ENCODE measurements at places on chromosomes 13 and 19. TPM values are rescaled to one million over a fixed set of nuclear protein-coding genes. Genes with fewer than 3 reads are reported as not detected.
A peak's percentile ranks its signal among the peaks of the same experiment; 100 is the strongest.

GRCh38 chr13:31909864-31910551 lies 121.6 kb upstream of the FRY start:
- H3K27ac ChIP-seq, result no peak overlapping the region
- H3K27me3 ChIP-seq, result peaks cover 31% of the 10 kb centered on the region
- no peaks in the 10 kb centered on the region for H3K36me3 ChIP-seq

DNA sequence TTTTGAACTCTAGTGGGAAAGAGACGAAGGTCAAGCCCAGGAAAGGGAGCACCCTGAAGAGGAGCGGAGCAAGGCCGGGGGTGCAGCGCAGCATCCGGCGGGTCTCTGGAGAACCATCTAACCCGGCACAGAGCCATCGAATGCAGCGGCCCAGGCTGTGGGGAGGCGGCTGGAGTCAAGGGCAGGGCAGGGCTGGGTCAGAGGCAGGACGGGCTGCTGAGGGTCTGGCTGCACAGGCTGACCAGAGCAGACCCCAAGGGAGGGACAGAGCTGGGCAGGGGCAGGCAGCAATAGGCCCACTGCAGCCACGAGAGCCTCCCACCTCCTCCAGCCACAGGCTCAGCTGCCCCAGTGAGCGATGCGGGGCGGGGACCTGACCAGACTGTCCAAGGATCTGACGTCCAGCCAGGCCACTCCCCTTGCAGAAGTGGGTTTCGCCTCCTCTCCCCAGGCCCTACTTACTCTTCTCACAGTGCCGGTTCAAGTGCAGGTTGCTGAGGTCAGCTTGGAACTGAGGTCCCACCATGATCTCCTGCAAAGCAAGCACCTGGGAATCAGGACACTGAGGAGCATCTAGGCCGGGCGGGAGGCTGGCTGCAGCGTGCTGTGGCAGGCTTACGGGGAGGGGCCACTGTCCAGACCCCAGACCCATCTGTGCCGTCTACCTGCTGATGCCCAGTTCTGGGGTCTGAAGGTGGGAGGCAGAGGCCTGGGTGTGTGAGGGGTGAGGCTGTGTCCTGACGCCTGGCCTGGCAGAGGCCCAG lies 19.2 kb downstream of the MIER2 start:
- no peaks in the 10 kb centered on the region for H3K27me3 ChIP-seq
- peaks cover 55% of the 10 kb centered on the region for H3K36me3 ChIP-seq

- H3K27me3 ChIP-seq, result no peaks in the 10 kb centered on the region
- peak within 1 kb of the TSS; percentile 62 for H3K27ac ChIP-seq
- H3K4me1 ChIP-seq, result peaks cover 30% of the 10 kb centered on the region
- DNase-seq, result peak; percentile 99
Measured at GRCh38 chr19:17303167-17303939, at the start of gene ABHD8. Gene ABHD8 (minus strand): TSS chr19:17303425. CDS start chr19:17301616, 1,809 bp downstream.

- DNase-seq, result no peak
- H3K4me1 ChIP-seq, result no peaks in the 10 kb centered on the region
- H3K27ac ChIP-seq, result no peak within 1 kb of the TSS
- peaks cover 22% of the 10 kb centered on the region for H3K27me3 ChIP-seq
- no peak within 1 kb of the TSS for H3K4me3 ChIP-seq
Measured at GRCh38 chr19:2720777-2721569, at the start of gene DIRAS1. Gene DIRAS1 (minus strand): TSS chr19:2721372. CDS start chr19:2717806, 3,566 bp downstream.

GRCh38 chr13:24083722-24084421 lies 76.6 kb upstream of the SPATA13 start:
- H3K36me3 ChIP-seq, result no peaks in the 10 kb centered on the region
- peaks cover 28% of the 10 kb centered on the region for H3K27me3 ChIP-seq
- DNase-seq, result no peak
- H3K4me3 ChIP-seq, result no peak overlapping the region
- H3K27ac ChIP-seq, result no peak overlapping the region

DNA sequence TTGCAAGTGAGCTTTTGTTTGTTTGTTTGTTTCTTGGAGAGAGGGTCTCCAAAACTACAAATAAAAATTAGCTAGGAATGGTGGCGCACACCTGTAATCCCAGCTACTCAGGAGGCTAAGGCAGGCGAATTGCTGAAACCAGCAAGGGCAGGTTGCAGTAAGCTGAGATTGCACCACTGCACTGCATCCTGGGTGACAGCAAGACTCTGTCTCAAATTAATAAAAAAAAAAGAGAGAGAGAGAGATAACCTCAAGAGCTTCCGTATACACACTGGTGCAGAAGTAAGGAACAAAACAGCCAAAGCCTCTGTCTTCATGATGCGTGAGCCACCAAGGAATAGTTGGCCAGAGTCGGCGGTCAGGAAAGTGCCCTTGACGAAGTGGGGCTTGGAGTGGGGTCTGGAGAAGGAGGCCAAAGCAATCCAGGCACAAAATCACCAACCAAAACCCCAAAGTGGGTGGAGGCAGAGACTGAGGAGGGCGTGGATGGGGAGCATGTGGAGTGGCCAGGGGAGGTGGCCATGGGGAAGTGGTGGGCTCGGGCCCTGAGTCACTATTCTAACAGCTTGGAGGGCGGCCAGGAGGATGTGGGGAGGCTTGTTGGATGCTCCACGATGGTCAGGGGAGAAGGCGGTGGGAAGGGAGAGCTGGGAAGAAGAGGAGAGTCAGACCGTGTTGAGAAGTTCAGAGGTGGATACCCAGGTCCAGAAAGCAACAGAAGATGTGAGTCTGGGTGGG lies 21.2 kb upstream of the TOMM40 start:
- H3K27ac ChIP-seq, result no peak overlapping the region
- DNase-seq, result no peak
- H3K4me3 ChIP-seq, result no peak overlapping the region
- no peaks in the 10 kb centered on the region for H3K36me3 ChIP-seq
- no peaks in the 10 kb centered on the region for H3K4me1 ChIP-seq

GRCh38 chr13:87669379-87669978 lies 1.7 kb upstream of the SLITRK5 start:
- H3K27me3 ChIP-seq, result peaks cover 32% of the 10 kb centered on the region
- DNase-seq, result no peak
- no peak overlapping the region for H3K4me3 ChIP-seq
- H3K27ac ChIP-seq, result no peak overlapping the region

DNA sequence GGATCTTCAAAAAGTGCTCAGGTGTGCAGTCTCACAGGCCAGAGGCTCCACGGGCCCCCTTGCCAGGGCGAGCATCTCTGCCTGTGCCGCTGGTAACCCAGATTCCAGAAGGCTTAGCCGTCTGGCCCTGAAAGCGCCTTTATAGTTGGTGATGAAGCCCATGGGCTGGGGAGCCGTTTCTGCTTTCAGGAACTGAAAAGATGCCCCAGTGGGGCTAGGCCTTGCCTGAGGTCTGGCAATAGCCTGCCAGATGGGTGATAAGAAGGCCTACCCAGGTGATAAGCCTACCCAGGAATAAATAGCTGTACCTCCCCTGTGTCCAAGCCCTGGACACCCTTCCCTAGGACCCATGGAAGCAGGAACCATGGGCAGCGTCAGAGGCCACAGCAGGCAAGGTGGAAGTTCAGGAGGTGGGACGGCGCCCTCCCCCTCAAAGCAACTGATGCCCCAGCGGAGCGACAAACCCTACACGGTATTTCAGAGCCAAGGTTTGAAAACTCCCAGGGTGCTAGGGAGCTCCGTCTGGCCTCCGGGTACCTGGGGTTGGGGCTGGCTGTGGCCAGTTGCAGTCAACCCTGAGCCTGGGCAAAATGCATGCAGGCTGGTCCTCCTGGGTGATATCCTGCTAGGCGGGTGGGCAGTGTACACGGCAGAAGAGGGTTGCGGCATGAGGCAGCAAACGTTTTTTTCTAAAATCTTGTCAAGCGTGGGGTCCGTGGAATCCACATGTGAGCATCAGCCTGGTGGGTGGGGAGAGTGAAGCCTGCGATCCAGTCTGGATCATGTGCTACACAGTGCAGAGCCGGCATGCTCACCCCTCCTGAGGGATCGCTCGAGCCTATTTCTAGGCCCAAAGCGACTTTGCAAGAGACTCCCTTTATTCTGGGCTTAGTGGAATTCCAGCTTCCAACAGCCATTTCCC lies 45.3 kb downstream of the ACTN4 start:
- H3K27ac ChIP-seq, result no peak overlapping the region
- no peak for DNase-seq
- H3K36me3 ChIP-seq, result peaks cover 16% of the 10 kb centered on the region
- H3K4me1 ChIP-seq, result peaks cover 66% of the 10 kb centered on the region
- no peaks in the 10 kb centered on the region for H3K27me3 ChIP-seq

DNA sequence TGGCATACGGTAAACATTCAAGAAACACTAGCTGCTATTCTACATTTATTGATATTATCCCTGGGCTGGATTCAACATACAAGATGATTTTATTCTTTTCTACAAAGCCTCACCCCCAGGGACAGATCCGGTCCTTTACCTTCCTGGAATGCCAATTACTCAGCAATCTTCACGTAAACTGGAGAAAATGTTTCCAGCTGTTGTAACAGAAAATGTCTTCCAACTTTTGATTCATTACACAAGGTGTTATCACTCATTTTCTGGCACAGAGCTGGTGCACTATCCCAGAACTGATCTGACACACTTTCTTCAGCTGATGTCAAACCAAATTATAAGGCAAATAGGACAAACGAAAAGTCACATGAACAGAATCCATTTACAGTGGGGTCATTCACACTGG lies 33.1 kb downstream of the DCLK1 start:
- no peaks in the 10 kb centered on the region for H3K4me1 ChIP-seq
- no peaks in the 10 kb centered on the region for H3K27me3 ChIP-seq
- no peak overlapping the region for H3K4me3 ChIP-seq

- H3K27me3 ChIP-seq, result no peaks in the 10 kb centered on the region
- peak; percentile 96 for DNase-seq
- H3K4me1 ChIP-seq, result peaks cover 67% of the 10 kb centered on the region
- H3K4me3 ChIP-seq, result peak within 1 kb of the TSS; percentile 88
- H3K27ac ChIP-seq, result peak within 1 kb of the TSS; percentile 81
- peaks cover 24% of the 10 kb centered on the region for H3K36me3 ChIP-seq
Measured at GRCh38 chr19:42132030-42132628, at the start of gene POU2F2. Gene POU2F2 (minus strand): TSS chr19:42132446. CDS start chr19:42132411, 35 bp downstream.

GRCh38 chr13:110248449-110249143 lies 58.4 kb downstream of the COL4A1 start:
- no peak overlapping the region for H3K27ac ChIP-seq
- H3K27me3 ChIP-seq, result peaks cover 5% of the 10 kb centered on the region

GRCh38 chr13:43953370-43953769 lies 73.7 kb downstream of the LACC1 start:
- no peak for DNase-seq
- H3K27ac ChIP-seq, result no peak overlapping the region
- H3K4me1 ChIP-seq, result no peaks in the 10 kb centered on the region
- H3K4me3 ChIP-seq, result no peak overlapping the region
- H3K36me3 ChIP-seq, result no peaks in the 10 kb centered on the region

DNA sequence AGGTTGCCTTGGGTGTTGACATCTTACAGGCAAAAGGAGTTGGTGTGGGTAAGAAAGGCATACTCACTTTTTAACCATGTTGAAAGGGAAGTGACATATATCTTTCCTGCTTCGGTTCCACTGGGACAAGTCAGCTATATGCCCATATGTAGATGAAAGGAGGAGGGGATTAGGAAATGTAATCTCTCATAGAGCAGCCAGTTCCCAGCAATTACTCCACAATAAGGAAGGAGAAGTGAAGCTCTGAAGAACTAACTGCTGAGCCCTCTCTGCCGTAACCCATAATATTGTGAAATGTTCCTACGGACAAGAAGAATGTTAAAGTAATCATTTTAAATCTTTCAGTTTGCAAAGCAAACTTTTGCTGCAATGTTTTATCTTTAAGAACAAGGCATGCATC lies 82.2 kb downstream of the EDNRB start:
- no peaks in the 10 kb centered on the region for H3K4me1 ChIP-seq
- H3K27me3 ChIP-seq, result no peaks in the 10 kb centered on the region
- no peaks in the 10 kb centered on the region for H3K36me3 ChIP-seq
- no peak overlapping the region for H3K4me3 ChIP-seq

DNA sequence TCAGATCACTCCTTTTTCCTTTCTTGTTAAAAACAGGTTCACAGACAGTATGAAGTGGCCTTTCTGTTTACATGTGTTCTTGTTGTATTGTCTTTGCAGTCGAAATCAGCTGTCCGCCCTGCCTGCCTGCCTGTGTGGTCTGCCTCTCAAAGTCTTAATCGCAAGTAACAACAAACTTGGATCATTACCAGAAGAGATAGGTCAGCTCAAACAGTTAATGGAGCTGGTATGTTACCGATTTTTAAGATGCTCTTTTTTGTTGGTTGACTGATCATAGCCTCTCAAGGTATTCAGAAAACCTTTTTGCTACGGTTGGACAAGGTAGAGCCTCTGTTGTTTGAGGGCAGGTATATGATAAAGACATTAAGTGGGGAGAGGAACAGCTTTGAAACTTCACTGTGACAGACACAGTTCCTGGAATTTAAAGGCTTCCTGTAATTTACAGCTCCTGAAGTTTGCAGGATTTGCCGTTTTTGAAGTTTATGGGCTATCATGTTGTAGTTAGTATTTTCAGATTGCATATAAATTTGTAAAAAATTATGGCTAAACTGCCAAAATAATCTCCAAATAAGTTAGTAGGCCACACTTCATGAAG lies 116.1 kb downstream of the LRCH1 start:
- H3K4me3 ChIP-seq, result peak overlapping the region; percentile 44
- H3K27ac ChIP-seq, result peak overlapping the region; percentile 10
- no peak for DNase-seq
- peaks cover 47% of the 10 kb centered on the region for H3K4me1 ChIP-seq

DNA sequence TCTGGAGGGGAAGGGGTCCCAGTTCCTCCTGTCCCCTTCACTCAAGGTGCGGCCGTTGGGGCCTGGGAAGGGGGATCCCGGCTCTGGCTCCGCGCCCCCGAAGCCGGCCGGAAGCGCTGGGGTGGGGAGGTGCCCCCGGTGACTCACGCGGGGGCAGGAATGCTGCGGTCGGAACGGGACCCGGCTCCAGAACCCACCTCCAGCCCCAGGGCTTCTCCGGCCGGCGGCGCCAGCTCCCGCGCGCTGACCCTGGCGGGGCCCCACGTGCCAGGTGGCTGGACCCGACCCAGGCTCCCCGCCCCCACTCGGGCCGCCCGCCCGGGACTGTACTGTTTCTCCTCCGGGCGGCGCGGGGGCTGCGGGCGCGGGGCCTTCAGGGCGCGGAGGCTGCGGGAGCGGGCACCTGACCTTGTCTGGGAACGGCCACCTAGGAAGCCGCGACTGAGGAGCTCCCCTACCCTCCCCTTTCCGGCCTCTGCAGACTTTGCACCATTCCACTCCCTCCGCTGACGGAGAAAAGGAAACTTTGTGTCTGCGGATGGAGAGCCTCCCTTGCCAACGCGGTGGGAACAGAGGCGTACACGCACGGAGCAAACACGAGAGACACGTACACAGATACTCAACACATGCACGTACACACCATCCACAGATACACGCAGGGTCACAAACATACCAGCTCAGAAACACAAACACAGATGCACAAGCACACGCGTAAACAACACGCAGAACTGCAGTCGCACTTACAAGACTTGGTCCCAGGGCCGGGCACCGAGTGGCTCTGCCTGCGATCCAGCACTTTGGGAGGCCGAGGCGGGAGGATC lies 7.2 kb downstream of the AXL start:
- DNase-seq, result peak; percentile 84
- peak overlapping the region; percentile 90 for H3K27ac ChIP-seq
- H3K36me3 ChIP-seq, result no peaks in the 10 kb centered on the region
- peaks cover 23% of the 10 kb centered on the region for H3K4me1 ChIP-seq
- H3K4me3 ChIP-seq, result peak overlapping the region; percentile 89

The ZNF615 gene
- 5.9 TPM for total RNA-seq

The SHD gene
- total RNA-seq, result not detected

The SBK2 gene
- not detected for total RNA-seq

The LSM14A gene
- 105 TPM for total RNA-seq

The FGF22 gene
- total RNA-seq, result not detected

The TTYH1 gene
- 0.78 TPM for total RNA-seq

The ZNF285 gene
- total RNA-seq, result not detected

The PALM3 gene
- total RNA-seq, result not detected
